ENCODE measurements at places on chromosomes 11 and 22.

DNA sequence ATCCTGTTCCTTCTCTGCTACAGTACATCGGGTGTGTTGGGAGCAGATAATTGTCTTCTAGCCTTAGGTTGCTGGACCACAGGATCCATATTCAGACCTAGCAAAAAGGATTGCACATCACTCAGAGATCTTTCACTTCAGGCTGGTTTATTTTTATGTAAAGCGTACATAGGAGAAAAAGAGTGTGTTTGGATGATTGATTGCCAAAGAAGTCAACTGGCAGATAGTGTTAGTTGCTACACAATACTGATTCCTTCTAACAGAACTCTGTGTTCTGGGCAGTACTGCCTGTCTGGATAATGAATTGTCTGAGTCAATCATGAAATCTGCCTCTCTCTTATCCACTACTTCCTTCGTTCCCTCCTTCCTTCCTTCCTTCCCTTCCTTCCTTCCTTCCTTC, 31.0 kb upstream of the PGM2L1 start:
- no peaks in the 10 kb centered on the region for H3K36me3 ChIP-seq
- no peaks in the 10 kb centered on the region for H3K27me3 ChIP-seq
- no peak for DNase-seq
- H3K27ac ChIP-seq = no peak overlapping the region
- no peaks in the 10 kb centered on the region for H3K4me1 ChIP-seq
- no peak overlapping the region for H3K4me3 ChIP-seq

DNA sequence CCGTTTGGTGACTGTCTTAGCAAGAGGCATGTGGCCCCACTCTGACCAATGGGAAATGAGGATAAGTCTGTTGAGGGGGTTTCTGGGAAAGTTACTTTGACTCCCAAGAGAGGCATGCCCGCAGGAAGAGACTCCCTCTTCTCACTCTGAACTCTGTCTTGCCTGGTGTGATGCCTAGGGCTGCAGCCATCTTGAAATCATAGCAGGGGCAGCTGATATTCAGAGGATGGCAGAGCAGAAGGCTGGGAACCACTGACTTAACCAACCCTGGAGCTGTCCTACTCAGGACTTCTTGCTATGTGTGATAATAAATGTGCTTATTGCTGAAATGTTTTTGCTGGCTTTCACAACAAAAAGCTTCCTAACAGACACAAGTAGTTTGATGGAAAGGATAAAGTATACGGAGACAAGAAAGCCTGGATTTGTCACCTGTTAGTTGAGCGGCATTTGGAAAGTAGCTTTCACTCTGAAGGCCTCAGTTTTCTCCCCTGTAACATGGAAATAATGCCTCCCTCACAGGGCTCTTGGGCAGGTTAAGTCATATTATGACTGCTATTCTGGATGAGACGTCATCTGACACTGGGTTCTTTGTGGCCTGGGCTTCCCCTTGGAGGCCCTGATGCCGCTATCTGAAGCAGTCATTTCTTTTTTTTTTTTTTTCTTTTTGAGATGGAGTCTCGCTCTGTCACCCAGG, 128.5 kb downstream of the CEP164 start:
- no peaks in the 10 kb centered on the region for H3K4me1 ChIP-seq
- DNase-seq = no peak
- H3K4me3 ChIP-seq = no peak overlapping the region
- H3K27me3 ChIP-seq = no peaks in the 10 kb centered on the region

DNA sequence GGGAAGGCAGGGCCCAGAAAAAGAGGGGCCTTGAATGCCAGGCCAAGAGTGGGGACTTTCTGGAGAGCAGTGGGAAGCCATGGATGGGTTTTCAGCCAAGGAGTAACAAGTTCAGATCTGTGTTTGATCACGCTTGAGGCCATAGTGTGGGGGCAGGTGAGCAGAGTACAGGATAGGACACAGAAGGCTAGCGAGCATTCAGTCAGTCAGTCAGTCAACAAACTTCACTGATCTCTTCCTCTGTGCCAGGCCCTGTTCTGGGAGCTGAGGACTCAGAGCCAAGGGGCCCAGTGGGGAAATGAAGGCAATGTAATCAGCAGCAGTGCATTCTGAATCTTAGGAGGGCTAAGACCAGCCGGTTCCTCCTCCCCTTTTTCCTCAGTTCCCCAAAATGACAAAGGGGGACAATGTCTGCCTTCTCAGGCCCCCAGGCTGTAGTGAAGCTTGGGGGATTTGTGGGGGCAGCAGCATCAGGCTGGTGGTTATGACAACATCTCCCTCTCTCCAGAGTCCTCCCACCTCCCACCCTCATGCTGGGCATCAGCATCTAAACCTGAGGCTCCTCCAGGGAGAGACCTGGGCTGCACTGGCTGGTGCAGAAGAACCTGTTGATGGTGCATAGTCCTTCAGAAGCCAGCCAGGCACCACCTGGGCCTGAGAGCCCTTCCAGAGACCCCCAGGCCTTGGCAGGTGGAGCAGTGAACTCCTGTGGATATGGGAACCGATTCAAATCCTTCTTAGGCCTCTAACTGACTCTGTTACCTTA, 42.9 kb upstream of the TPBGL start:
- H3K4me3 ChIP-seq = no peak overlapping the region
- DNase-seq = no peak
- H3K27ac ChIP-seq = no peak overlapping the region
- no peaks in the 10 kb centered on the region for H3K4me1 ChIP-seq

DNA sequence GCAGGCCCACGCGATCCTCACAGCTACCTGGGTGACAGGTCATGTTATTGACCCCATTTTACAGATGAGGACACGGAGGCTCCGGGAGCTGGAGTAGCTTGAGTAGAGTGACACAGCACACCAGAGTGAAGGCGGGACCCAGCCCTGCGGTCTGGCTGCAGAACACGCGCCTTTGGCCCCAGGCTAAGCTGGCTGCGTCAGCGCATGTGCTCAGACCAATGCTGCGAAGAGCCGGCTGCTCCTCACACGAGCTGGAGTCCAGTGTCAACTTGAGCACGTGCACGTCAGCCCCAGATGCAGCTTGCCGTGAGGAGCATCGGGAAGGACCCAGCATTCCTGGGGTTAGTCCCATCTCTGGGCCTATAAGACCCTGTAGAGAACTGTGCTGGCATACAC, 49.9 kb downstream of the SCUBE1 start:
- H3K4me1 ChIP-seq = peaks cover 12% of the 10 kb centered on the region
- no peaks in the 10 kb centered on the region for H3K36me3 ChIP-seq
- no peak overlapping the region for H3K4me3 ChIP-seq
- no peak for DNase-seq
- no peaks in the 10 kb centered on the region for H3K27me3 ChIP-seq
- H3K27ac ChIP-seq = no peak overlapping the region

DNA sequence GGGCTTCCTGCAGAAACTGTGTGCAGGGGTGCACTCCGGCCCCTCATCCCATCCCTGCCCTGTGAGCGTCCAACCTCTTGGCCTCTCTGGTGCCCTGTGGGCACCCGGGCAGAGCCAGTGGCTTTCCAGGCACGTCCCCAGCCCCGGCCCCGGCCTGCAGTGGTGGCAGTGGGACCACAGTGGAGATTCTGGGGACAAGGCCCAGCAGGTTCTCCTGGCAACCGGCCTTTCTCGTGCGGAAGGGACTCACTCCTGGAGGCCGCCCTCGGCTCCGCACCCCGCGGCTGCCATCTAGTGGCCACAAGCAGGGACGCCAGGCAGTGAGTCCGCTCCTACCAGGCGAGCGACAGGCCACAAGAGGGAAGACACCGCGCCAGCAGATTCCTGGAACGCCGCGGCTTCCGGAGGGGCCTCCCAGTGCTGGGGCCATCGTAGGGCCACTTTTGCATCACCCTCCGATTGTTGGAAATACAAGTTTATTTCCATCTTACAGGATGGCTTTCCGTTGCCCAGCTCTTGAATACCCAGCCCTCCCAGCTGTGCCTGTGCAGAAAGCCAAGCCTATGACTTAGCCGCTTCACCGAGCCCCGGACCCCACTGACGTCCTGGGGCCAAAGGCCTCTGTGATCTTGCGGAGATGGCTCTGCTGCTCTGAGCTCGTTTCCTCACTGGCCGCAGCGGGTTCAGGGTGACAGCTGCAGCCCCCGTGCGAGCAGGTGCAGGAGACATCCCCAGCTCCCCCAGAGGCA, 357.3 kb downstream of the CTTN start:
- peaks cover 10% of the 10 kb centered on the region for H3K27me3 ChIP-seq
- H3K4me3 ChIP-seq = no peak overlapping the region
- H3K27ac ChIP-seq = no peak overlapping the region
- DNase-seq = peak; percentile 58

DNA sequence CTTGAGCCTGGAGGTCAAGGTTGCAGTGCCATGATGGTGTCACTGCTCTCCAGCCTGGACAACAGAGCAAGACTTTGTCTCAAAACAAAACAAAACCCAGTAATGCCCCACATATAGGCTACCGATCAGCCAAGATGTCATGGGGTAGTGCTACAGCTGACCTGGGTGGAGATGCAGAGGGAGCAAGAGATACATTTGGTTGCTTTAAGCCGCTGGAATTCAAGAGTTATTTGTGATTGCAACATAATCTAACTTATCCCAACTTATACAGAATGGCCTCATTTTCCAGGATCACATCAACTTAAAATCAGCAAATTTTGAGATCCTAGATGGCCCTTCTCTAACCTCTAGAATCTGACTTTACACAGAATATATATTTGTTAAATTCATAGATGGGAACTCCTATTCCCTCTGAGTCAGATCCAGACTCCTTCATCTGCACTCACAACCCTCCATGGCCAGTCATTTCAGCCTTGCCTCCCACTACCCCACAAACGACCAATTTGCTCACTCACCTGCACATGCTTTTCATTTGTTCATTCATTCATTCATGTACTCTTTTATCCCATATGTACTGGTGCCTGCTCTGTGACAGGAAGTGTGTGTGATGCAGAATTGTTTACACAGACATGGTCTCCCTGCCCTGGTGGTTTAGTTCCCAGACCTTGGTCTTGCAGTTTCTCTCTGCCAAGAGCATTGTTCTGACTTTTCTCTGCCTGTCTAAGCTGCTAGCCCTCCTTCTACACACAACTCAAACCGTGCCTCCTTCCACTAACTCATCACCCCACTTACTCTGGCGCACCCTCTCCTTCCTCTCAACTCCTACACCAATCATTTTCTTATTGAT, 24.1 kb upstream of the APLNR start:
- peaks cover 6% of the 10 kb centered on the region for H3K27me3 ChIP-seq
- no peaks in the 10 kb centered on the region for H3K4me1 ChIP-seq

- peaks cover 75% of the 10 kb centered on the region for H3K36me3 ChIP-seq
- H3K4me1 ChIP-seq = no peaks in the 10 kb centered on the region
- DNase-seq = no peak
- no peaks in the 10 kb centered on the region for H3K27me3 ChIP-seq
- H3K27ac ChIP-seq = no peak overlapping the region
Observed at GRCh38 chr11:116874251-116874650, 36.8 kb upstream of the APOA1 start.

- no peaks in the 10 kb centered on the region for H3K36me3 ChIP-seq
- DNase-seq = no peak
- H3K27me3 ChIP-seq = no peaks in the 10 kb centered on the region
- H3K4me1 ChIP-seq = no peaks in the 10 kb centered on the region
- no peak overlapping the region for H3K27ac ChIP-seq
Observed at GRCh38 chr11:82714346-82715174, 19.1 kb downstream of the FAM181B start.

DNA sequence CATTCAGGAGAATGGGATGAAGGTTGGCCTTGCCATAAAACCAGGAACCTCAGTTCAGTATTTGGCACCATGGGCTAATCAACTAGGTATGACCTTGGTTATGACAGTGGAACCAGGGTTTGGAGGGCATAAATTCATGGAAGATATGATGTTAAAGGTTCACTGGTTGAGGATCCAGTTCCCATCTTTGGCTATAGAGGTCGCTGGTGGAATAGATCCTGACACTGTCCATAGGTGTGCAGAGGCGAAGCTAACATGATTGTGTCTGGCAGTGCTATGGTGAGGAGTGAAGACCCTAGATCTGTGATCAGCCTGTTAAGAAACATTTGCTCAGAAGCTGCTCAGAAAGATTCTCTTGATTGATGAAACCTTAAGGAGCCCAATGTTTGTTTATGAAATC, 5.7 kb downstream of the NF2 start:
- H3K4me1 ChIP-seq = peaks cover 24% of the 10 kb centered on the region
- no peak overlapping the region for H3K27ac ChIP-seq
- H3K4me3 ChIP-seq = no peak overlapping the region
- H3K27me3 ChIP-seq = no peaks in the 10 kb centered on the region
- no peak for DNase-seq
- peaks cover 7% of the 10 kb centered on the region for H3K36me3 ChIP-seq

- H3K36me3 ChIP-seq = peaks cover 44% of the 10 kb centered on the region
- H3K27ac ChIP-seq = no peak overlapping the region
- DNase-seq = no peak
- H3K4me1 ChIP-seq = peaks cover 11% of the 10 kb centered on the region
- no peak overlapping the region for H3K4me3 ChIP-seq
- no peaks in the 10 kb centered on the region for H3K27me3 ChIP-seq
Observed at GRCh38 chr22:19086896-19087295, 35.3 kb downstream of the DGCR2 start.

DNA sequence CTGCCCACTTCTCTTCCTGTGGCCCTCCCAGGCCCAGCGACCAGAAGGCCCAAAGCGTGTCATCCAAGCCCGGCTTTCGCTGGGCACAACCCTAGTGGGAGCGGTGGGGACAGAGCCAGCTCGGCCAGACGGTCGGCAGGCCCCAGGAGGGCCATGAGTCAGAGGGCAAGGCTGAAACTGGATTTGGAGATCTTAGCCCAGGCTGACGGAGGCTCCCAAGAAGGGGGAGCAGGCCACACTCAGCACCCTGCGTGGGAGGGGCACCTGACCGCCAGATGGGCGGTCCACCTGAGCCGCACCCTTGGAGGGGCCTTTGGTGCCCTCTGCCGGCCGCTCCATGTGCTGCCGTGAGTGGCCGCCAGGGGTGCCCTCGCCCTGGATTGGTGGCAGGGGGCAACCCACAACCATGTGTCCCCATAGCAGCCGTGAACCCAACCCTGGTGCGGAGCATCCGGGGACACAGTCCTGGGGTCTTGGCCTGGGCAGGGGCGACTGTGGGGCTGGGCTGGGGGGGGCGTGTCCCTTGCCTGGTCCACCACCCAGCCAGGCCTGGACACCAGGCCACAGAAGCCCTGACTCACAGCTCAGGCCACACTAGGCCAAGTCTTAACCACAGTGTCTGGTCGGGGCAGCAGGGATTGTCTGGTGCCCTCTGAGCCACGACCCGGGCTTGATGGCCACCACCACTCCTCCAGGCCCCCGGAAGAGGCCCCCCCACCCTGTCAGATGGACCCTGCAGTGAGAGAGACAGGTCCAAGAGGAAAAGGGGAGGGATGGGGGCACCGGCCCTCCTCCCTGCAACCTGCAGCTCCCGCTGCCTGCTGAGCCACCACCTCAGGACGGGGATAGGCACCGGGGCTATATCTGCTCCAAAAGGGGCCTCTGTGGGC, 19.2 kb upstream of the TALDO1 start:
- H3K27me3 ChIP-seq = no peaks in the 10 kb centered on the region
- DNase-seq = peak; percentile 76
- no peaks in the 10 kb centered on the region for H3K36me3 ChIP-seq
